Mesenchymal stem cell (in vitro differentiated cells and primary cell): ENCODE measurements at places on chromosomes 7 and 10.

GRCh38 chr10:93198401-93199131 lies 124.9 kb downstream of the CYP26A1 start:
- DNase-seq = peak; percentile 85

- peak; percentile 33 for DNase-seq
Observed at GRCh38 chr10:79391231-79392019, 44.2 kb downstream of the PPIF start.

GRCh38 chr7:137195996-137196395 lies 147.5 kb downstream of the PTN start:
- DNase-seq = no peak

DNA sequence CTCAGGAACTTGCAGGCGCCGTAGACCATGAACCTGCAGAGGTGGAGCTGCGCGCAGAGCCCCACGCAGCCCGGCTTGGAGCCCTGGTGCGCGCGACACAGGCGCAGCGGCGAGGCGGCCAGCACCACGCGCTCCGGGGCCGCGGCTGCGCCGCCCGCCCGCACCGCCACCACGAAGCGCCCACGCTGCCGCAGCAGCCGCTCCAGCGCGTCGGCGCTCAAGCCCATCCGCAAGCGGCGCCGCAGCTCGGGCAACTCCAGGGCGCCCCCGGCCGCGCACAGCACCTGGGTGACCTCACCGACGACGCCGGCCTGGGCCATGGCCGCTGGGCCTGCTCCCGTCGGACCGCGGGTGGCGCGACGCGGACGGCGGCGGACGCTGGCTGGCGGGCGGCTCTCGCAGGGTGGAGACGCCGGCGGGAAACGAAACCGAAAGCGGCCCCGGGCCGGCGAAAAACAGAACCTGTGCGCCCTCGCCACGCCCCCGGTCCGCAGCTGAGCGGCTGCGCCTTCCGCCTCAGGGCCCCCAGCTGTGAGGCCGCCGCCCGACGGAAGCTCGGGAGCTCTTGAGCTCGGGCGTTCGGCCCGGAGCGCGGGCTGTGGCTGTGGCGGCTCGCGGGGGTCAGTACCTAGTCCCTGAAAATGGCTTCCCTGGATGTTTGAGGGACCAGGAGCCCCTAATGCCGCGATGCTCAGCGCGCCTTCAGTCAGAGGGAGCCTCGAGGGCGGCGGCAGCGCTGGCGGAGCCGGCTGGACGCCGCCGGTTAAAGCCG lies at the start of gene PARP12:
Gene PARP12, minus strand, starts transcription at position 424 of the 772 bp plus-strand sequence. Its CDS starts 104 bp downstream, at position 320.
- peak; percentile 89 for DNase-seq

DNA sequence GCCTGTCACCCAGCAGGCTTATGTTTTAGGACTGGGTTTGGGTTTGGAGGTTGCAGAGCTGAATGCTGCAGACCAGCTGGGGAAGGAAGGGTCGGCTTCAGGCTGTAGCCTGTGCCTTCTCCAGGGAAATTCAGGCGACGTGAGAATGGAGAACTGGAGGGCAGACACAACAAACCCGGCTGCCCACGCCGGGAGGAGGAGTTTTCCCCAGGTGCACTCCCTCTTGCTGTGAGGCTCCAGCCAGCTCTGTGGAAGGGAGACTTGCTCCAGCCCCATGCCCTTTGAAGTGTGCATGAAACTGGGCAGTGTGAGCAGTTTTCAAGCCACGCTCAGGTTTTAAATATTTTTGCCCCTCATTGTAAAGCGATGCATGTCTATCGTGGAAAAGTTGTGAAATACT lies 279.1 kb downstream of the CCSER2 start:
- no peak for DNase-seq

GRCh38 chr10:71278691-71279588 lies 40.1 kb upstream of the SLC29A3 start:
- no peak for DNase-seq

GRCh38 chr10:126661356-126661755 lies 9.1 kb downstream of the C10orf90 start:
- DNase-seq = no peak

GRCh38 chr10:71840177-71840957 lies 10.7 kb downstream of the PSAP start:
- peak; percentile 98 for DNase-seq

DNA sequence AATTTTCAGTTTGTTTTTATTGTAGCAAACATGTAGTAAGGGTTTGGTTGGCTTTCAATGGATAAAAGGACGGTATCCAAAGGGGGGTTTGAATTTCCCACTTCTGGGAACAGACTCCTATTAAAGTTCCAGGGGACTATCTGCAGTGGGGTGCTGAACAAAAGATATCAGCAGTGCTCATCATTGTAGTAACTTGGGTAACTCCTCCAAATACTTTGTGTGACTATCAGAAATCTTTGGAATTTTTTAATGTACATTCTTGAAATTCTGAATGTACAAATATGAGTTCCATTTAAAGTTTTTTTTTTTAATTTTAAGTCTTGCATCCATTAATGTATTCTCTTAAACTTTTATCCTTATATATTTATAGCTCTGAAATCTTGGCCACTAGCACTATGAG lies 42.1 kb downstream of the CYP51A1 start:
- no peak for DNase-seq

DNA sequence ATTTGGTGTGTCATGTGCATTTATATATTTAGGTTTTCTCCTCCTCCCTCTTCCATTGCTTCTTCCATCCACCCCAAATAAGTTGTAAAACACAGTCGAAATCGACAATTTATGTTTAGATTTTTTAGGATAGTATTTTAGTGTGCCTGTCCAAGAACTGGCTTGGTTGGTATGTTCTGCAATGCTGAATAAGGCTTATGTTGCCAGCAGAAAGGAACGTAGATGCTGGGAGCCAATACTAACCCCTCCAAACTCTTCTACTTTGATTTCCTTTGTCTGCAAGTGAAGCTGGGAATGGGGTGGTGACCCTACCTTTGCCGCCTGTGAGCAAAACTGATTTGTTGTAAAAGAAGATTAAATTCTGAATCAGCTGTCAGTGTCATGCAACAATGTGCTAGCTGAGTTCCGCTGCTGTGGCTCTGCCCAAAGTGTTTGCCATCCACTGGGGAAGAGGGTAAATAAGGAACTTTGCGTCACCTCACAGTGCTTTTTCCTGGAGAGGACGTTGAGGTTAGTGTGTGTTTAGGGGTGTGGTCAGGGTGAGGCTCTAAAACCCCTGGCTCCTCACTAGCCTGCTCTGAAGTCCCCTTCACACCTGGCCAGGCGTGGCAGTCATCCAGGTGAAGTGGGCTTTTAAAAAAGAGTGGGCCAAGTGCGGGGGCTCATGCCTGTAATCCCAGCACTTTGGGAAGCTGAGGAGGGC lies 44.4 kb downstream of the TACC2 start:
- DNase-seq = no peak

GRCh38 chr7:73582664-73583202 lies 4.4 kb upstream of the TBL2 start:
- no peak for DNase-seq

DNA sequence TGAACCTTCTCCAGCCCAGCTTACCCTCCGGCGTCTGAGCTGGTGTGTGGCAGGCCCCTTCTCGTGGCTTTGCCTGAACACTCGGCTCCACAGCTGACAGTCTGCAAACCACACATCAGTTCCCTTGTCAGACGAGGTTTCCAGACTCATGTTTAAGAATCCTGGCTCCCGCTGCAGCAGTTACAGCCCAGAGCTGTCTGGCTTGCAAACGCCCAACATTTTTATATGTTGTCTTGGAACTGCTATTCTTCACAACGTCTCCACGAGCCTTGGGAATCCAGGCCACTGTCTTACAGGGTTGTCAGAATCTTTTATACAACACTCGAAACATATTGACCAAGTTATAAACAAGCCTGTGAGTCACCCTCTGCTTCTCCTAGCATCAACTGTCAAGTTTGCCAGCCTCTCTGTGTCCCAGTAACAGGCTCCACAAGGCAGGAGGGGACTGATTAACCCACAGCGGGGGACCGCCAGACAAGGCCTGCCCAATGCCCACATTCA lies 68.1 kb downstream of the TNS3 start:
- DNase-seq = peak; percentile 98

- no peak for DNase-seq
Observed at GRCh38 chr7:46253520-46253919, 332.4 kb upstream of the IGFBP3 start.

GRCh38 chr7:138863931-138864330 lies 65.9 kb upstream of the ATP6V0A4 start:
- no peak for DNase-seq

GRCh38 chr7:138898255-138898654 lies 82.9 kb downstream of the KIAA1549 start:
- no peak for DNase-seq

DNA sequence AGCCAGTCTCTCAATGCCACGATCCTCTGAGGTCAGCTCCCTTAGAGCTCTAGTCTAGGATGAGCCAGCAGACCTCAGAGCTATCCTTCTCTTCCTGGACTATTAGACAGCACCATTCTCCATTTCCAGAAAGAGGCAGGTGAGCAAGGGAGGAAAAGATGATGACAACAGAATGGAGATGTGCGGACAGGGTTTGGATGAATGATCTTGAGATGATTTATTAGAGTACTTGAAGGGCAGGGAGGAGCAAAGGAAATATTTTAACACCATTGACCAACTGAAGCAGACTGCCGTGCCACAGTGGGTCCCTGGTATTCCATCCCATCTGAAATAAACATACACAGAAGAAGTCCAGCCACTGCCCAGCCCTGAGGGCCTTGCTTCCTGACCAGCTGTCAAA lies 94.3 kb downstream of the CFAP58 start:
- DNase-seq = no peak

GRCh38 chr10:47330366-47330765 lies 8.1 kb downstream of the GDF2 start:
- DNase-seq = no peak

- DNase-seq = no peak
Observed at GRCh38 chr10:92688573-92688926, 1.2 kb upstream of the HHEX start.

DNA sequence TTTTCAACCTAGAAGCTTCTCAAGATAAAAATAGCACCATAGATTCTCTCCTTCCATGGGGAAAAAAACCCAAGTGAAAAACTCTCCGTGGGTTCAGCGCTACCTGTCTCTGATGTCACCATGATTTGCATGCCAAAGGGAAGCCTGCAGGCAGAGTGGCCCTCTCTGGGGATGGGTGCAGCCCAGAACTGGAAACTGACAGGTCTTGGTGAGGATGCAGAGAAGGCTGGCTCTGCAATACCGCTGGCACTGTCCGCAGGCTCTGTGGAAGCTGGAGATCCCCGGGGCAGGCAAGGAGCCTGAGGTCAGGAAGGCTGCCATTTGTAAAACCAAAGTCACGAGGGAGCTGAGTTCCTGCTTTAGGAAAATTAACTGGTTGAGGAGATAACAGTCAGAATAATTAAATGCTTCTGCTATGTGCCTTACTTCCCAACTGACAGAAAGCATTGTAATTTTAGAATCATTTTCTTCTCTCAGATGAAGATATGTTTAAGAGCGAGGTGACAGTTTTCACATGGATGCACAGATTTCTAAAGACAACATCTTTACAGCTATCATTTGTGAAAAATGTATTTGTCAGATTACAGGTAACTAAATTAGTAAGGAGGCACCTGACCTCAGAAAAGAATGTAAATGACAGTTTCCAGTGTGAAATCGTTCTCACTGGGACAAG lies 731.5 kb upstream of the FZD8 start:
- no peak for DNase-seq

DNA sequence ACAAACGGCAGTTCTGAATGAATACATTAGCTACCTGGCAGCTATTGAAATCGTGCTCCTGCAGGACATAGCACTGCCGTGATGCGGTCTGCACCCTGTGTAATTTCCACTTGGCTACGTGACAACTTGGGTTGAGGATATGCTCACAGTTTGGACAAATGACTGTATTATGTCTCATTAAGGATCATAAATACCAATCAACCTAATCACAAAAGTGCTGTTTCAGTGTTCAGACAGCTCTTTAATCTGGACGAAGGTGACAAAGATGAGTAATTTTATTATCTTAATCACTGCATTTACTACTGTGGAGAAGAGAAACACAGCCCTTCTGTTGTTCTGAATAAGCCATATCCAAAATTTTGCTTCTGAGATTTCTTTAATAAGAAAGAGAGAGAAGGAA lies 210.8 kb upstream of the PFKP start:
- no peak for DNase-seq

- DNase-seq = no peak
Observed at GRCh38 chr7:97982647-97983046, 7.3 kb downstream of the OCM2 start.

- no peak for DNase-seq
Observed at GRCh38 chr10:67115972-67116371, 190.1 kb downstream of the LRRTM3 start.

GRCh38 chr7:82255706-82256105 lies 187.9 kb downstream of the CACNA2D1 start:
- DNase-seq = no peak

- no peak for DNase-seq
Observed at GRCh38 chr10:119183664-119184412, 5.2 kb upstream of the PRDX3 start.

GRCh38 chr10:3757638-3758490 lies 27.1 kb downstream of the KLF6 start:
- peak; percentile 50 for DNase-seq

DNA sequence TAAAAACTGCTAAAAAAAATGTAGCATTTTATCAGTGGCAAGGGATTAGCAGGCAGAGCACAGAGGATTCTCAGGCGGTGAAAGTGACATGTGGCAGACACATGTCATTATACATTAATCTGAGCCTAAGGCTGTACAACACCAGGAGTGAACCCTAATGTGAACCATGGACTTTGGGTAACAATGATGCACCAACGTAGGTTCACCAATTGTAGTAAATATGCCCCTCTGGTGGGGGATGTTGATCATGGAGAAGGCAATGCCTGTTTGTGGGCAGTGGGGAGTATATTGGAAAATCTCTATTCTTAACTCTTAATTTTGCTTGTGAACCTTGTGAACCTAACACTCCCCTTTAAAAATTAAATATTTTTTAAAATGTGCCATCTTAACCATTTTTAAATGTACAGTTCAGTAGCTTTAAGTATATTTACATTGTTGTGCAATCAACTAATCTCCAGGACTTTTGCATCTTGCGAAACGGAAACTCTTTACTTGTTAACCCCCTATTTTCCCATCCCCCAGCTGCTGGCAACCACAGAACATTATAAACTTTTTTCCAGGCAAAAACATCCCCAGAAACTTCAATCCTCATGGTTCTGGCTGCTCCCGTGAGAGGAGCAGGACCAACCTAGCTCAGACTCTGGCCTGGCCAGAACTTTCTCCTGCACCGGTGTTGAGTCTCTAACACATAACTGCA lies 29.9 kb downstream of the LRRC20 start:
- peak; percentile 88 for DNase-seq

- peak; percentile 71 for DNase-seq
Observed at GRCh38 chr7:27112955-27113949, 10.8 kb upstream of the HOXA2 start.

GRCh38 chr7:142774826-142775225 lies 4.1 kb downstream of the PRSS2 start:
- no peak for DNase-seq

DNA sequence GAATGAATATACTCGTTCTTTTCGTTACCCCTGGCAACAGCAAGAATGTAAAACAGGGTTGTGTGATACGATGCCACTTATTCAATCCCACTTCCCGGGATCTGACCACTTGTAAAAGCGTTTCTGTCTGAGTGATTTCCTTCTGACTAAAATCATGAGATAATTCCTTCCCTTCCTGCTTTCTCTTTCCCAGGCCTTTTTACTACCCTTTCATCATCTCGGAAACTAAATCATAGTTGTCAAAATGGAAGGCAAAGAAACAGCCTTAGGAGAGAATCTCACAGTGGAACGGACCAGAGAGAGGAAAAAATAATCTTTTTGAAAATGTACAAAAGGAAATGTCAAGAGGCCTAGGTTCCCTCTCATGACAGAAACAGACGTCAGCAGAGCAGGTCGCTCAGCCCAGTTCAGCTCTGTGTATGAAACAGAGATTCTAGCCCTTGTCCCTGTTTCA lies 29.8 kb downstream of the DIP2C start:
- DNase-seq = peak; percentile 96
